ENCODE measurements at places on chromosomes 16 and 17.

DNA sequence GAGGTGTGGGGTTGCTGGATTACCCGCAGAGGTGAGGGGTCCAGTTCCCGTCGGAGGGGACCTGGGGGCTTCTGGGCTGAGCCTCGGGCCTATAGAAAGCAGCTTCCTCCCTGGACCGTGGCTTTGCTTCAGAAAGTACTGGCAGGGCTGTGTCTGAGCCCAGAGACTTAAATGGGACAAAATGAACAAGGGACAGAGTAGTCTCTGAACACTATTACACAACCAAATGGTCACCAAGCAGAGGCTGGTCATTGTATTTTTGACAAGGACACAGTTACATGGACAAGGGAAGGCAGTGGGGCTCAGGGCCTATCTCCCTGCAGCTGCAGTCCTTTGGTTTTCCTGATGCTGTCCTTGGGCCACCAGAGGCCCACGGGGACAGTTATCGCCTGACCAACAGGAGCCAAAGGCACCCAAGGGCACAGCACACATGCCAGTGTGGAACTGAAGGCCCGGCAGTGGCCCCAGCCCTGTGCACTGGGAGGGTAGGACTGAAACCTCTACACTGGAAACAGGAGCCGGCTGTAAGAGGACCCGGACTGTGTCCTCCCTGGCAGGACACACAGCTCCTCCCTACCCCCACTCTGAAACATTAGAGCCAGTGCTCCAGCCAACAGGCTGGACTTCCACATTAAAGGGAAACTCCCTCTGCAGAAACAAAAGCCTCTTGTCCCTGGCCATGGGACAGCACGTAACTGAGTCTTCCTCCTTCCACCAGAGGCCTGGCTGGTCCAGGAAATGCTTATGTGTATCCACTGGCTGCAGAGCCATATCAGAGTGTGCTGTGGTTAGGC lies 26.0 kb upstream of the ERN1 start:
- DNase-seq: no peak

- no peak for DNase-seq
Observed at GRCh38 chr17:80874866-80875445, 116.7 kb upstream of the CHMP6 start.

GRCh38 chr16:80947708-80948625 lies 58.7 kb downstream of the CMC2 start:
- DNase-seq: no peak

DNA sequence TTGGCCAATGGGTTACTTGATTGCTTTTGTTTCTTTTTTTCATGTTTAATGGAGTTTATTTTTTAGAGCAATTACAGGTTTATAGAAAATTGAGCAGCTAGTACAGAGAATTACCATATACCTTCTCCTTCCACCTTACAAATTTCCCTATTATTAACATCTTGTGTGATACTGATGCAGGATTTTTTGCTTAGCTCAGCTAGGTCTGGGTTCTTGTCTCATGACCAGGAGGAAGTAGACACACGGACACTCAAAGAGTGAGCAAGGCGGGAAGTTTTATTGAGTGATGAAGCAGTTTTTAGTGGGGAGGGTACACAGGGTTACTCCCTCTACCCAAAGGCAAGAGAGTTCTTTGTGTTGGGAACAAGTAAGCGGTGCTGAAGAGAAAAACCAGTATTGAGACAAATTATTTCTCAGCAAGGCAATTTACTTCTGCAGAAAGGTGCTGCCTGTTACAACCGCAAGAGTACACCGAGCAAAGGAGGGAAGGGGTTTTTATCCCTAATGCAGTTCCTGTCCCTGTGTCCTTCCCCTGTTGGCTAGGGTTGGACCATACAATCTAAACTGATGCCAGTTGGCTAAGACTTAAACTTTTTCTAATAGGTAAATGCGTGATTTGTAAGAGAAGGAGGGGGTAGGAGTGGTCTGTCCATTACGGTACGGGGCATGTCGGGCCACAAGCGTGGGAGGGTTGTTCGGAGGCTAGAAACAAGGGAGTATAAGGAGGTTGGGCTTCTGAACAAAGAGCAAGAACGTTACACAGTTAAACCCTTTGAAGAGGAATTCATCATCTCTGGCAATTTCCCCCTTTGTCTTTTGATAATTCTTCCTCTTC lies 26.9 kb downstream of the SEC14L1 start:
- DNase-seq: no peak

DNA sequence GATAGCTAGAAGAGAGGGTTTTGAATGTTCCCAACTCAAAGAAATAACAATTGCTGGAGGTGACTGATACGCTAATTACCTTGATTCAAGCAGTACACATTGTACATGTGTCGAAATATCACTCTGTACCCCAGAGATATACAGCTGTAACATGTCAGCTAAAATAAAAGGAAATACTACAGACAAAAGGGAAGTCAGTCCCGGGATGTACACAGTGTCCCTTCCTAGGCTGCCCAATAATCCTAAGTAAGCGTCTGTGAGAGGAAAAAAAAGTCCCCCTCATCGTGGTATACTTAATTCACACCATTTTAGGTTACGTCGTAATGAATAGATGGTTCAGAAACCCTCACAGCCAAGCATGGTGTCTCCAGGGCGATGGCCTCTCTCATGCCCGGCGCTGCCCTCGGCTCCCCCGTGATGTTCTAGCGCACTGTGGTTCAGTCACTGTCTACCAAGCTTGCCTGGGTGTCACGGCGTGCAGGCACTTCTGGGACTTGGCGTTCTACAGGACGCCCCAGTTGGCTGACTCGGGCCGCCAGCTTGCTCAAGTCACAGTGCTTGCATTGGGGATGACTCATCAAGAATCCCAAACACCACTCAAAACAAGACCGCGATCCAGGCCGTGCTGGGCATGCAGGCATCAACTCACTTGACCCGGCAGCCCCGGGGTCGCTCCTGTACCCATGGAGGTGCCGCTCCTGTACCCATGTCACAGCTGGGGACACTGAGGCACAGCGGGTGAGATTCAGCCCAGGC lies 27.6 kb downstream of the CCDC40 start:
- DNase-seq: no peak

GRCh38 chr17:7218758-7219157 lies 878 bp downstream of the DLG4 start:
- no peak for DNase-seq

Data from iPS DF 6.9 (cell line).